Effector memory CD4-positive, alpha-beta T cell (primary cell): ENCODE measurements at places on chromosomes 5 and 9.
A peak's percentile ranks its signal among the peaks of the same experiment; 100 is the strongest.

- H3K4me3 ChIP-seq, result no peak within 1 kb of the TSS
- no peak within 1 kb of the TSS for H3K27ac ChIP-seq
- no peak for DNase-seq
- no peaks in the 10 kb centered on the region for H3K36me3 ChIP-seq
- H3K4me1 ChIP-seq, result no peaks in the 10 kb centered on the region
Measured at GRCh38 chr9:133609311-133610098, at the start of gene FAM163B. Gene FAM163B (minus strand): TSS chr9:133609389. CDS start chr9:133580223, 29,166 bp downstream.

- no peaks in the 10 kb centered on the region for H3K36me3 ChIP-seq
- no peaks in the 10 kb centered on the region for H3K4me1 ChIP-seq
- H3K27ac ChIP-seq, result no peak overlapping the region
- no peaks in the 10 kb centered on the region for H3K27me3 ChIP-seq
- no peak overlapping the region for H3K4me3 ChIP-seq
Measured at GRCh38 chr9:90007516-90008440, 403.0 kb downstream of the GADD45G start.

GRCh38 chr9:137880976-137881530 lies 3.5 kb downstream of the CACNA1B start:
- H3K4me3 ChIP-seq, result no peak overlapping the region
- H3K27me3 ChIP-seq, result peaks cover 15% of the 10 kb centered on the region
- no peaks in the 10 kb centered on the region for H3K36me3 ChIP-seq
- H3K27ac ChIP-seq, result no peak overlapping the region
- H3K4me1 ChIP-seq, result peaks cover 4% of the 10 kb centered on the region

DNA sequence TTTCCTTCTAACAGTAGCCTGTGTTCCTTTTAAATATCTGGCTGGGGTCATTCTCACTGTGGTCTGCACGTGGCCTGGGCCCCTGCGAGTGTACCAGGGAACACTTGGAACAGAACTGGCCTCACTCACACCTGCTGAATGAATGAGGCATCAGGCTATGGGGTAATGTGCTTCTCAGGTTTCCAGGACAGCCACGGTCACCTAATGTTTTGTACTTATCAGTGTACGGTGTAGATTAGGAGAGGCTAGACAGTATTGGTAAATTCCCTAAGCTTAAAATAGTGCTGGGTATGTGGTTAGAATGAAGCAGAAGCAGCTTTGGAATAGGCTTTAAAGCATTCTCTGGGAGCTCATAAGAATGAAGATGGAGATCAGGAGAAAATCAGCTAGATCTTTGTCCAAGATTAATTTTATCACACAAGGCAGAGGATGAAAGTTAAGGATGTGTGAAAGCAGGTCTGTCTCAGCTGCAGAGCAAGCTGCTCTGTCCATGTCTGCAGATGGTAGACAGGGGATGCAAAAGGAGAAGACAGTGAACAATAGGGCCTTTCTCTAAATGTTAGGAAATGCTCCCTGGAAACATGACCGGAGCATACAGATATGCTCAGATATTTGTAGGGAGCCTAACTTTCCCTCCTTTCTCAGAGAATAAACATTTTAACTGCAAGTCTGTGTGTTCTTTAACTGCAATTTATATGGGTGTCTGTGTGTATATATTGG lies 267.5 kb downstream of the NR3C1 start:
- DNase-seq, result no peak
- no peak overlapping the region for H3K4me3 ChIP-seq
- H3K27ac ChIP-seq, result no peak overlapping the region
- H3K4me1 ChIP-seq, result no peaks in the 10 kb centered on the region
- H3K36me3 ChIP-seq, result no peaks in the 10 kb centered on the region

DNA sequence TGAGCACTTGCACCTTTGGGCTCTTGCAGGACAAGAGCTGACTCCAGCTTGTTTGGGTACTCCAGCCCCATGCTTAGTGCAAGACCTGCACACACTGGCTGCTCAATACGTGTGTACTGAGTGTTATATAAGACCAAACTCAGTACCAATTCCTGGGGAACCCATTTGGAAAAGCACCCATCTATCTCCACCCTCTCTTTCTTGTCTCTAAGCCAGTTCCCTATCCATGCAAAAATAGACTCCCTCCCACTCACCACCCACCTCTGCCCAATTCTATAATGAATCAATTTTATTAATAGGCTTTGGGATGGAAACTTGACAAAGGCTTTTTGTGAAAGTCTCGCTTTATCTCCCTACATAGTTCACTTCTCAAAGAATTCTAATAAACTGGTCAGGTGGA lies 60.9 kb upstream of the CPLX2 start:
- H3K4me3 ChIP-seq, result no peak overlapping the region
- no peaks in the 10 kb centered on the region for H3K27me3 ChIP-seq
- H3K27ac ChIP-seq, result no peak overlapping the region
- no peaks in the 10 kb centered on the region for H3K4me1 ChIP-seq
- no peak for DNase-seq

DNA sequence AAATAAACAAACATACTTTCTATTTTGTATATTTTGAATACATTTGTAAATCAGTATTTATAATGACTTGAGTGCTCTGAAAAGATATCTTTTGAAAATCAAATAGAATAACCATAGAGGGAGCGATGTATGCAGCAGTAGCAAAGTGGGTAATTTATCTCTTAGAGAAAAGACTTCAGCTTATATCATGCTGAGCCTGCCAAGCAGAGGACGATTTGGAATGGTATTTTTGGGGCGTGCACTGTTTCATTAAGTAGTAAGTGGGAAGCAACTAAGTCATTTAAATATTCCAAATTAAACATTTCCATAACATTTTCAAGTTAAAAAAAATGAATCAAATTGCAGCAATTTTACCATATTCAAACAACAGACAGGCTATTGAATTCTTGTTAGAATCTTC lies 147.6 kb downstream of the CDH10 start:
- H3K27ac ChIP-seq, result no peak overlapping the region
- H3K27me3 ChIP-seq, result no peaks in the 10 kb centered on the region
- no peaks in the 10 kb centered on the region for H3K36me3 ChIP-seq
- no peak for DNase-seq
- no peak overlapping the region for H3K4me3 ChIP-seq

DNA sequence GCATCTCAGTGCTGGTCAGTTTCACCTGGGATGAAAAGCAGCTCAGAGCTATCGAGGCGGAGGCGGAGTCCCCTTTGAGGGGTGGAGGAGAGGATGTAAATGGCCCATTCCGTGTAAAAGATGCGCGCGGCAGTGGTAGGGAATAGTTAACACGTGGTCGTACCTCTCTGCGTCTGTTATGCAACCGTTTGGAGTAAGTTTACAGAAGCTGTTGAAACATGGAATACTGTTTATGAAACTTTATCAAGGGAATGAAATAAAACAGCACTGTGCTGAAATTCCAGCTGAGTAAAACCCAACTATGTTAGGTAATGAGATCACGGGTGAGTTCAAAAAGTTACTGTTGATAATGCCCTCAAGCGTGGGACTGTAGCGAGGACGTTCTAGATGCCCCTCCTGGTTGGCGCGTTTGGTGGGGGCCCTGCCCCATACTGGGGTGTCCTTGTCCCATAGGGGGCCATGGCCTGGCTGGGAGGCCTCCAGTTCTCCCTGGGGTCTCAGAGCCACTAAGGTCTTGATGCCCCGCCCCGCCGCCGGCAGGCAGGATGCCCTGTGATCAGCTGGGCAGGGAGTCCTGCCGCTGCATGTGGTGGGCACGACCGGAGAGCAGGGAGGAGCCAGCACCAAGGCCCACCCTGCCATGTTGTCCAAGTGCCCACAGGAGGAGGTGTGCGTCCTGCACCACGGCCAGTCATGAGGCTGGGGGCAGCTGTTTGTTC lies 90.9 kb downstream of the COL5A1 start:
- no peaks in the 10 kb centered on the region for H3K36me3 ChIP-seq
- no peaks in the 10 kb centered on the region for H3K4me1 ChIP-seq
- H3K27ac ChIP-seq, result no peak overlapping the region
- no peak overlapping the region for H3K4me3 ChIP-seq

- no peak for DNase-seq
- no peak overlapping the region for H3K4me3 ChIP-seq
- no peaks in the 10 kb centered on the region for H3K27me3 ChIP-seq
- no peaks in the 10 kb centered on the region for H3K36me3 ChIP-seq
Measured at GRCh38 chr9:95678759-95679158, 162.0 kb upstream of the PTCH1 start.

DNA sequence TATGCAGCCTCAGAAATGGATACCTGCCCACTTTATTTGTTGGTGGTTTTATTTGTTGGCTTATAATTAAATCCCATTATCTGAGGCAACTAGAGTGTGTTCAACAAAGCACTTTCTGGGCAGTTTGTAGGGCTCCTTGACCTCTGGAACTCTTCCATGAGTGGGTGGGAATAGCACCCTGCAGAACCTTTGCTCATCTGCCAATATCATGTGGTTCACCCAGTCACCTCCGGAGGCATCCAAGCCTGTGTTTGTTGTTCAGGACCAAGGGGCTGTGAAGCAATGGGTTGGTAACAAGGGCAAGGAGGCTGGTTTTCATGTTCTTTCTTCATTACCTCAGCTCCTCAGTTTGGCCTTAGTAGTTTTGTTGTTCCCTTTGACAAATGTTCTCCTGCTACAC lies 314.0 kb downstream of the NDUFS4 start:
- H3K36me3 ChIP-seq, result no peaks in the 10 kb centered on the region
- no peak overlapping the region for H3K27ac ChIP-seq

GRCh38 chr9:123334639-123335038 lies 21.4 kb upstream of the CRB2 start:
- H3K27me3 ChIP-seq, result no peaks in the 10 kb centered on the region
- H3K4me3 ChIP-seq, result no peak overlapping the region
- no peak overlapping the region for H3K27ac ChIP-seq
- DNase-seq, result no peak
- peaks cover 3% of the 10 kb centered on the region for H3K4me1 ChIP-seq
- H3K36me3 ChIP-seq, result no peaks in the 10 kb centered on the region

DNA sequence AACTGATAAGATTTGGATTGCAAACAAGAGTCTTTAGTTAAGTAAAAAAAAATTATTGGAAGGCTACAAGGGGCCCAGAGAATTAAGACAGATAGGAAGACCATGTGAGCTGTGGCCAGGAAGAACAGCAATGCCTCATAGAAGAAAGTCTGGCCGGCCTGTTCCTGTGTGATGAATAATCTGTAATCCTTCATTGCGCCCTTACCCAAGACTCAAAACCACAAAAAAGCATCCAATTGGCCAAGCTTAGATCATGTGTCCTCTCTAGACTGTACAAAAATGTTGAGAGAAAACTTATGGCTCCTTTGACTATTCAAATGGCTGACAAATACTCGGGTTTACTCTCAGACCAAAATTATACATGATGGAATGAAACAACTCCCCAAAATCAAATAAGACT lies 1383.5 kb downstream of the PTPRD start:
- H3K36me3 ChIP-seq, result no peaks in the 10 kb centered on the region
- H3K27ac ChIP-seq, result no peak overlapping the region
- no peak for DNase-seq
- no peaks in the 10 kb centered on the region for H3K27me3 ChIP-seq

DNA sequence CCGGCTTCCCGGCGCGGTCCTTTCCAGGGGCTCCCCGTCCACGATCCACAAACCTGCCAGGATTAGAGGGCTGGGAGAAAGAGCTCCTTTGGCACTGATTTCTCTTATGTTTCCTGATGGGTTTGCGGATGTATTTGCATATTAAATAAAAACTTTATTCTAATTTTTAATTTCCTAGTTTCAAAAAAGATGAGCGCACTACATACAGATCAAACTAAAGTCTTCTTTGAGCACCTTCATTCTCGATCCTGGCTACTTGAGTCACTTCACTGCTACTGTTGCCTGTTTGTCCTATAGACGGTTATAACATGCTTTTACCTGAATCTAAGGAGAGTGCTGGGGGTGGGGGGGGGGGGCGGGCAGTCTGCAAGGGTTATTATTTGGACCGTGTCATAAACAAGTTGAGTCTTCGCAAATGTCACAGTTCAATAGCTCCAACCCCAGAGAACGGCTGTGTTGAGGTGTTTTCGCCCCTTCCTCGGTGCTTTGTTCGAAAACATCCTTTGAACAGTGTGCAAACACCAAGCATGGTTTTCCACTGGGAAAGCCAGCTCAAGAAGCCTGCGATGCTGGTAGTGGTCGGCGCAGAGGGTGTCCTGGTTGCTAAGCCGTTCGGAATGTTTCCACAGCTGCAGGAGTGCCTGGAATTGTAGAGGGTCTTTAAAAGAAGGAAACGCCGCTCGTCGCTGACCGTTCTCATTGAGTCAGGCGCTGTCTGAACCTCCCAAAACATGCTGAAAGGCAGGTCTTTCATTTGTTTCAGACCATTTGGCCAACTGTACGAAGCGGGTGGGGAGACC lies 1.1 kb upstream of the STK10 start:
- H3K27me3 ChIP-seq, result no peaks in the 10 kb centered on the region
- DNase-seq, result no peak
- peak overlapping the region; percentile 97 for H3K27ac ChIP-seq
- H3K4me3 ChIP-seq, result peak overlapping the region; percentile 95
- no peaks in the 10 kb centered on the region for H3K36me3 ChIP-seq

DNA sequence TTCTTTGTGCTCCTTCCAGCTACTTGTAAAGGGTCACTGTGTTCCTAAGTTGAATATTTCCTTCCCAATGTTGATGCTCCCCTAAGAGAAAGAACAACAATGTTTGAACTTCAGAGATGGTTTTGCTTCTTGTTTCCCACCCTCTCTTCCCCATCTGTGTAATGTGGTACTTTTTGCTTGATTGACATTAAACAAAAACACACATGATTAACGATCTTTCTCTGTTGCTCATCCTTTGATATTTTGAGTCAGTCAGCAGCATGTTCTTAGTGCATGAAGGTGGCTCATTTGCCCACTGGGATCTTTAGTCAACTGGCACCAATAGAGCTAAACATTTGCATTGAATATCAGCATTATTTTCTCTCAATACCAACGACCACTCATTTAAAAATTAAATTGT lies 313.0 kb upstream of the RIOK2 start:
- H3K4me1 ChIP-seq, result no peaks in the 10 kb centered on the region
- no peak for DNase-seq
- no peak overlapping the region for H3K27ac ChIP-seq
- no peaks in the 10 kb centered on the region for H3K36me3 ChIP-seq
- no peak overlapping the region for H3K4me3 ChIP-seq
- no peaks in the 10 kb centered on the region for H3K27me3 ChIP-seq

GRCh38 chr5:52277101-52277500 lies 510.6 kb upstream of the ITGA1 start:
- no peak overlapping the region for H3K27ac ChIP-seq
- DNase-seq, result no peak
- H3K4me3 ChIP-seq, result no peak overlapping the region
- H3K27me3 ChIP-seq, result no peaks in the 10 kb centered on the region

GRCh38 chr9:89773170-89773569 lies 168.4 kb downstream of the GADD45G start:
- no peak overlapping the region for H3K27ac ChIP-seq
- H3K27me3 ChIP-seq, result no peaks in the 10 kb centered on the region
- no peak overlapping the region for H3K4me3 ChIP-seq

DNA sequence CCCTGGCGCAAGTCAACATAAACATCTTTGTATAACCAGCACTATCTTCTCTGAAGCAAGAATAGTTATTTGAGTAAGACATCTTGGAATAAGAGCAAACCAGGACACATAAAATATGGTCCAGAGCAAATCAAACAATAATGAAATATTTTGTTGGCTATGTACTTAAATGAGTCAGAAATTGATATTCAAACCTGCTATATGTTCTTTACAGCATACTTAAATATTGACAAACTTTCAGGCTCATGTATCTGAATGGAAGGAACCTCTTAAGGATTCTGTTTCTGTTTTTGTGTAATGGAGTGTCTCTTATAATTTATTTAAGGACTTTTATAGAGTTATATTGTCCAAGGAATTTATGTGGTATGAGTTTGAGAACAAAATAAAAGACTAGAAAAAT lies 747.3 kb downstream of the EFNA5 start:
- H3K4me3 ChIP-seq, result no peak overlapping the region
- H3K4me1 ChIP-seq, result no peaks in the 10 kb centered on the region
- no peak overlapping the region for H3K27ac ChIP-seq
- no peak for DNase-seq
